ENCODE measurements at places on chromosomes 7 and 10.

DNA sequence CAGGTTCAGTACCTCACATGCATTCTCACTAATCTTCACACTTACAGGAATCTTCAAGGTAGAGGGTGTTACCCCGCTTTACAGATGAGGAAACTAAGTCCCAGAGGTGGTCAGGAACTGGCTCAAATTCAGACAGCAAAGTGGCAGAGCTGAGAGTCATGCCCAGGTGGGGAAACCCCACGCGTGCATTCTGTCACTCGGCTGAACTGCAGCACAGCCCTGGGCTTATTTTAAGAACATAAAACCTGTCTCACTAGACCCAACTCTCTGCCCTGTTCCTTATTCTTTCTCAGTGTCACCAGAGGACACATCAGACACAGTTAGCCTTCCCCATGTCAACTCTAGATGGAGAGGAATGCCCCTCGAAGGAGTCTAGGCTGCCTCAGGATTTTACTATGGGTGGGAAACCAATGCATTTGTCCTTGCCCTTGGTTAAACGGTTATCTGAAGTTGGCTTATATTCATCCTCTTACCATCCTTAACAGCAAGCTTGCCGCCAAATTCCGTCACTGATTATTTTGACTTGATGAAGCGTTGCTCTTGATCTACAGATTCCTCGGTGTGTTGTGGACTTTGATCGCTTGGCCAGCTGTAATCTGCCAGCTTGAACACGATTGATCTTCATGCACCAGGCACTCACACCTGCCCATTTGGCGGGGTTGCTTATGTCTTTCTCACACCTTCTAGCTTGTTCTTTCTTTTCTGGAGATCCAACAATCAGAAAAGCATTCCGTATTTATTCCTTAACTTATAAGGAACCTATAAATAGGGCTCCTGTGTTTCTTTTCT is 627.9 kb downstream of the SDK1 start:
- DNase-seq = no peak

DNA sequence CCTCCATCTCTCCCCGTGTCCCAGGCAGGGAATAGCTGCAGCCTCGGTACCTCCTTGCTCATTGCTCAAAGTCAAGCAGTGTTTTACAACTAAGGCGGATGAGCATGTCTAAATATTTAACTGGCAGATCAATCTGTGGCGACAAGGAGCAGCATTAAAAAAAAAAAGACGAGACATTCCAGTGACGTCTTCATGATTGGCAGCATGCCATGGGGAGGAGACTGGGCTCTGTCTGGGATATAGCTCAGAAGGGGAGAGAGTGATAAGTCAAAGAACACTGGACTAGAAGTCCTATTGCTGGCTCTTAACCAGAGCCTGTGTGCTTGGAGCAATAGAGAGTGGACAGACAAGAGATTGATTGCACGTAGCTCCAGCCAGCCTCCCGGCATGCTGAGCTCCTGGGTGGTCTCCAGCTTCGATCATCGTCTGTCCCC is 287.5 kb upstream of the PODXL start:
- DNase-seq = peak; percentile 71

- no peak for DNase-seq
Observed at GRCh38 chr10:71939304-71939703, 24.9 kb upstream of the CHST3 start.

GRCh38 chr7:148116195-148116594 is 474.4 kb upstream of the C7orf33 start:
- no peak for DNase-seq

DNA sequence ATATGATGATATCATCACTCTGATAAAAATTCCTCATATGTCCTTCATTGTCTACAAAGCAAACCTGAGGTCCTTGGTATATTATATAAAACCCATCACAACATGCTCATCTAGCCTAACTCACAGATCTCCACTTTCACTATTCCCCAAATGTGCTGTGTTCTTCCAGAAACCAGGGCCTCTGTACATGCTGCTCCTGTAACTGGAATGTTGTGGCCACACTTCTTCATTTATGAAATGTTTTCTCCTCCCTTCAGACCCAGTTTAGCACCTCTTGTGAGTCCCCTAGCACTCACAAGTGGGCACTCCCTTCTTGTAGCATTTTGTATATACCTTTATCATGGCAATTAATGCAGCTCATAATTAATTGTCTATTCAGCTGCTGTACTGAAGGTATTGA is 61.9 kb downstream of the AASS start:
- no peak for DNase-seq

DNA sequence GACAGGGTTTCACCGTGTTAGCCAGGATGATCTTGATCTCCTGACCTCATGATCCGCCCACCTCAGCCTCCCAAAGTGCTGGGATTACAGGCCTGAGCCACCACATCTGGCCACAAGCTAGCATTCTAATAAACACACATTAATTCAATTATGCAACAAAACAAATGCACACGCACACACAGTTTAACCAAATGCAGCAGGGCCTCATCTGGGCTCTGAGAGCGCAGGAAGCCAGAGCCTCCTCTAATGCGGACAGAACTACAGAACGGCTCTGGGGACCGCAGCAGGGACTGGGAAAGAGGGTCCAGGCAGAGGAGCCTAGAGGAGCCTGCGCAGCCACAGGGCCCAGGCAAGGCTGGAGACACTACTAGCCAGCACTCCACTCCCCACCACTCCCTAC is 3.8 kb downstream of the MAD1L1 start:
- DNase-seq = no peak
